ENCODE measurements at places on chromosomes 6 and 20. TPM values are rescaled to one million over a fixed set of nuclear protein-coding genes. Genes with fewer than 3 reads are reported as not detected.

The CHRNA4 gene
- polyA plus RNA-seq, result 0.07 TPM

DNA sequence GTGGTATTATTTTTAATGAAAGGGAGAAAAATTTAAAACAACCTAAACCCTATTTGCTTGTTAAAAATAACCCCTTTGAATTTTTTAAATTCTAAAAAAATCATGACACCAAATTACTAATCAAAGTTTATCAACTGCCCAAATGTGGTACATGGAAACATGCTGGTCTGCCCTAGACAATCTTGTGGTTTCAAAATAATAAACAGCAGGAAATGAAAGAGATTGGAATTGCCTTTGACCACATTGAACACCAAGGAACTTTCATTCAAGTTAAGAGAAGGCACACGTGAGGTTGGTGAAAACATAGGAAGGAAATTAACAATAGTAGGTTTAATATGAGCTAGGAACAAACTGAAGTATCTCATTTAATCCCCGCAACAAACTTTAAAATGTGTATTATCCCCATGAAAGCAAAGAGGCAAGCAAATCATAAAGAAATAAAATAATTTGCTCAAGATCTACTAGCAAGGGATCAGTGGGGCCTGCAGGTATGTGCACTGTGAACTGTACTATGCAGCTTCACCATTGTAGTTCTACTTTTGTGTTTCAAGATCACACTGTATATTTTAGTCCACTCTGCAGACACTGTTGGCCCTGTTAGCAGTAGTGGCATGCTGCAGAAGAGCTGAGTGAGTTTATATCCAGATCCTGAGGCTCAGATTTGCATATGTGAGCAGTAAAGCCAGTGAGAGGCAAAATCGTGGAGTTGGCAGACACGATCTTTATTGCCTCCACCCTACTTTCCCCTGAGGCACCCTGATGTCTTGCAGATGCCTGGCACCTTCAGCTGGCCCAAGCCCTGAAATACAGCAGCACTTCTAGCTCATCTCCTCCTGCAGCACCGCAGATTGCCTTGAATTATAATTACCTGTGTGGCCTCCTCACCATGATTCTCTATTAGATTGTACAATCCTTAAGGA lies 157.8 kb upstream of the TENT5A start:
- no peak for DNase-seq

DNA sequence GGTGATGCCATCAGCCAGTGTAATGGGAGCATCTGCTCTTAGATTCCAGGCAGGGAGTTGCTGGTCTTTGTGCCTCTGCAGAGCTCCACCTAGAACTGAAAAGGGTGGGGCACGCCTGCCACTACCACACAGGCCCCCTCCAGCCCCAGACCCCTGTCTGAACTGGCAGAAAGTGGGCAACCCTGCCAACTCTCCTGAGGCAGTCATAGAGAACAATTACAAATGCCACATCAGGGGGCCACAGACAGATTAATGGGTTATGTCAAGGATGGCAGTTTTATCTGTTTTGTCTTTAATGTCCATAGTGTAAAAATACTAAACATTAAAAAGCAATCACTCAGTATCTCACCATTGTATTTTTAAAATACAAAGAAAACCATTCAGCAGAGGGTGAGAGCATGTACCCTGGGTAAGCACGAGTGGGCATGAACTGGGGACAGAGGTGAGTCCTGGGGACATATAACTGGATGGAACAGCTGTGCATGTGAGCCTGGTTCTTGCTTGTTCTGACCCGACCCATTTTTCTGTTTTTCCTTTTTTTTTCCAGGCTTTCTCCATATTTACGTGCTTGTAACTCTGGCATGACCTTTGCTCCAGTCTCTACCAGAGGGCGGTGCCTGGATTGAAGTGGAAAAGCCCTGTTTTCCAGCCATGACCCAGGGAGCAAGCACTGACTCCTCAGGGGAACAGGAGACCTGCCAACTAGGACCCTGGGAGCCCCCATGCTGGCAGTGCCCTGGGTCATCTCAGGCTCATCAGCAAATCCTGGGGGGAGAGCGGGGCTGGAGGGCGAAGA lies 8.2 kb downstream of the TRAF3IP2 start:
- DNase-seq, result peak; percentile 67

DNA sequence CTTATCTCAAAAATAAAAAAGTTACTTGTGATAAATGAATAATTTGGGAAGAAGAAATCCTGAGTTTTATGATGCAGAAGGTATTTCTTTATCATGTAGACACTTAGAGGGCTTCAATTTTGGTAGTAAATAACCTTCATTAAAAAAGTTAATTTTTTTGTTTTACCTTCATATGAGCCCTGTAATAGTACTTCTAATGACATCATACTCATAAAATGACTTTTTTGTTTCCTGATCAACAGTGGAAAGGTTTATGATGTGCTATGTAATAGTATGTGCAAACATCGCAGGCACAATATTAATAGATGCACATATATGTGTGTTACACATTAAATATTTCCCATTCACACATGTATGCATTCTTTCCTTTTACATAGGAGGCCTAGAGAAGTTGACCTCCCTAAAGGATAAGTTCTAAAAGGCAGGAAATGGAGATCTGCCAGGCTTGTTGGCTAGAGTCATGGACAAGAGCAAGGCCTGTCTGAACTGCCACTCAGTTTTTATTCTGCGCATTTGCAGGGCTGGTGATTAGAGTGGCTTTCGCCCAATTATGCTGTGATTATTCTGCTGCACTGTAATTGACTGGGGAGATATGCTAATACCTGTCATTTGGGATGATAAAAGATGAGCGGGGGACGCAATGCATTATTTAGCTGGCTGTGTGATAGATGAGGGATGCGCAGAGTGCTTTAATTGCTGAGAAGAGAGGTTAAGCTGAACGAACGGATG lies 272.6 kb downstream of the TMEM242 start:
- DNase-seq, result no peak

DNA sequence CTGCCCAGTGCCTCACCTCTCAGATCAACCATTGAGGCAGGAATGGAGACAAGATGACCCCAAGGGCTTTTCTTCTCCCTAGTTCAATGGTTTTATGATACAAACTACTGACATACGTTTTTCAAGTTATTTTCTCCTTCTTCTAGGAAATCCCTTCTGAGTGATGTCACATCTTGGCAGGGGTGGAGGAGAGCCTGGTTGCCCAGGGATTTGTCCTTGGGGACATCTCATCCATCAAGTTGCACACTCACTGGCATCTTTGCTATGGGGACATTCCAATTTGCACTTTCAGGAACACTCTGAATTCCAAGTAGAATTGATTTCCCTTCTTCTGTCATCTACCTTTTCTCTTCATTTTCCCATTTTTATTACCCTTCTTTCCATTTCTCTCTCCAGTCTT lies 9.9 kb downstream of the ZFP57 start:
- no peak for DNase-seq

DNA sequence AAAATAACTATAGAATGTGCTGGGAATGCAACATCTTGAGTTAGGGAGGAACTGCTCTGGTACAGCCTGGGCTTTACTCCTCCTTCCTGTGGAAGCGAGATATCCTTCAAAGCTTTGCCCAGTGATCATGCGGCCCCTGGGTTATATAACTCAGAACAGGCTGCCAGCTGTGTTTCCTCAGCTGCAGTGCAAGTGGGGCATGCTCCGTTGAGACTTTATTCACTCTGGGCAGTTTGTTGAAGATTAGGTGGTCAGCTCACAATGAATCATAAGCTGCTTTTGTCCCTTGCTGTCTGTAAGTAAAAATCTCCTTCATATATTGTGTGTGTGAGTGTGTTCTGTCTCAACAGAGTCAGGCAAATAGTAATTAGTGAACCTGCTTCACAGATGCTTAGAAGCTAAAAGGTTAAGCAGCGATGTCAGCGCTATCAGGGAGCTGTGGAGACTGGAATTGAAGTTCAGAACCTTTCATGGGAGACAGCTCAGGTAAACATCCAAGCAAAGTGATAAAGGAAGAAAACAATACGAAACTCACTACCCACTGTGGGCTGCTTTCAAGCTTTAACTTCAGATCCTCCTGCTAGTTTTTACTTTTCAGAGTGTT lies 688.4 kb downstream of the HTR1B start:
- no peak for DNase-seq

DNA sequence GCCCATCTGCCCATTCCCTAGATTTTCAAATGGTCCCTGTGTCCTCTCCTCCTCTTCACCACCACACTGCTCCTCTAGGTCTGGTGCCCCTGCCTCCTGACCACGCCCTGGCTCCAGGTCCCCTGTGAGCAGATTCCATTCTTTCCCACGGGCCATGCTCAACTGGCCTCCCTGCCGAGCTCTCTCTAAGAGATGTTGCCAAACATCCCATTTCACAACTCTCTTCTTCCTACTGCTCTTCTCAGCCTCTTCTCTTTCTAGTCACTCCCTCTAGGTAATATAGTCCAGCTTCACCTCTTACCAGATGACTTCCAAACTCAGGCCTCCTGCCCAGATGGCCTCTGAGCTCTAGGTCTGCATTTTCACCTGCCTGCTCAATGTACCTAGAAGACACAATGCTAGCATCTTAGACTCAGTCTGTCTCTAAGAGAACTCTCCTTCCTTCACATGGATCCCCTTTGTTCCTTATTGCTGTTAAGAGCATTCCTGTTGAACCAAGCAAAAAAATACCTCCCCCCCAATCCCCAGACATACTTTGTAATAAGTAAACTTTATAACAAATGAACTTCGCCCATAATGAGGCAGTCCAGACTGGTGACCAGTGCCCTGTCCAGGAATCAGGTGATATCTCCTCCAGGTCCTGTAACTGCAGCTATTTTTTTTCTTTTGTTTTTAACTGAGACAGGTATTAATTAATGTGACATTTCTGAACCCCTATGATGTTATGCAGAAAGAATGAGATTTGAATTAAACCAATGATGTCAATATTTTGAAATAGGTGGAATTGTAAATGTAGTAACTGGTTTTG lies 79.0 kb downstream of the LYRM4 start:
- no peak for DNase-seq

GRCh38 chr20:17443131-17443858 lies 87.9 kb downstream of the BFSP1 start:
- DNase-seq, result no peak

Data from sigmoid colon (tissue), 7 donors.